ENCODE measurements at places on chromosomes 1 and 21.

- DNase-seq, result no peak
These were observed 237.3 kb downstream of the FOXD2 start for GRCh38 chr1:47675047-47675675.

- no peak for DNase-seq
These were observed 222.0 kb upstream of the PKN2 start for GRCh38 chr1:88462096-88462487.

DNA sequence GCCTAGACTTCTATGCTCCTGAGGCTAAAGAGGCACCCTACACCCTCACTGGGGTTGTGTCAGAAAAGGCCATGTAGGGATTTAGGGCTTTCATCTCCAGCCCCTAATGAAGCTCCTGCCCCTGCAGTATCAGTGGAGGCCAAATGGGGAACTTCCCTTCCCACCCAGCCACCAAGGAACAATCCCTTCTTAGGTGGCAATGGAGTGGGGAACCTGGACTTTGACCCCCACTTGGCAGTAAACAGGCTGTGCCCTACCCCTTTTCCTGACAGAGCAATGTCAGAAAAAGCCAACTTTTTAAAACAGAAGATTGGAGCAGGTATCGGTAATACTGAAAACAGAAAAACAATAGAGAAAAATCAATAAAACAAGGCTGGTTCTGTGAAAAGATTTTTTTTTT lies 35.5 kb upstream of the SLC19A2 start:
- DNase-seq, result no peak

DNA sequence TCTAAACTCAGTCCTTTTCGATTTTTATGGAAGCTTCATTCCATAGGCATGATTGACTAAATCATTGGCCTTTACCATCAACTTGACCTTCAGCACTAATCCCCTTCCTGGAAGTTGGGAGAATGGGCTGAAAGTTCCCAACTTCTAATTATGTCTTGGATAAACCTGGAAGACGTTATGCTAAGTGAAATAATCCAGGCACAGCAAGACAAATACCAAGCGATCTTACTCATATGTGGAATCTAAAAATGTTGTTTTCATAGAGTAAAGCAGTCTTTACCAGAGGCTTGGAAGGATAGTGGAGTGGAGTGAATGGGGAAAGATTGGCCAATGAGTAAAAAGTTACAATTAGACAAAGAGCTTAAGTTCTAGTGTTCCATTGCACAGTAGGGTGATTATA lies 1453.2 kb downstream of the PLA2G4A start:
- DNase-seq, result no peak

GRCh38 chr1:226308166-226308722 lies 720 bp downstream of the LIN9 start:
- DNase-seq, result peak; percentile 44

DNA sequence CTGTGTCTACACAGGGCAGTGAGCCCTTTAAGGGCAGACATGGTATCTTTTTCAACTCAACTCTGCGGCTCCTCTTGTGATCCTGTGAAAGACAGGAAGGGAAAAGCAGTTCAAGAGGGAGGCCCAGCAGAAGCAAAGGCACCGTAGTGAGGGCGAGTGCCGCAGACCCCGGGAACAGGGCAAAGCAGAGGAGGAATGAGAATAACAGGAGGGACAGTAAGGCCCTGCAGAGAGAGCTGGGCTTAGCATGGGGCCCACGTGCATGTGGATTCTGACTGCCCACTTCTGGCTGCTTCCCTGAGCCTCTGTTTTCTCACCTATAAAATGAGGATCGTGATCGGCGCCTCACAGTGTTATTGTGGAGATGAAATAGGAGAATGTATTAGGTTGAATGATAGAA lies 409.3 kb downstream of the PTPRU start:
- DNase-seq, result no peak

DNA sequence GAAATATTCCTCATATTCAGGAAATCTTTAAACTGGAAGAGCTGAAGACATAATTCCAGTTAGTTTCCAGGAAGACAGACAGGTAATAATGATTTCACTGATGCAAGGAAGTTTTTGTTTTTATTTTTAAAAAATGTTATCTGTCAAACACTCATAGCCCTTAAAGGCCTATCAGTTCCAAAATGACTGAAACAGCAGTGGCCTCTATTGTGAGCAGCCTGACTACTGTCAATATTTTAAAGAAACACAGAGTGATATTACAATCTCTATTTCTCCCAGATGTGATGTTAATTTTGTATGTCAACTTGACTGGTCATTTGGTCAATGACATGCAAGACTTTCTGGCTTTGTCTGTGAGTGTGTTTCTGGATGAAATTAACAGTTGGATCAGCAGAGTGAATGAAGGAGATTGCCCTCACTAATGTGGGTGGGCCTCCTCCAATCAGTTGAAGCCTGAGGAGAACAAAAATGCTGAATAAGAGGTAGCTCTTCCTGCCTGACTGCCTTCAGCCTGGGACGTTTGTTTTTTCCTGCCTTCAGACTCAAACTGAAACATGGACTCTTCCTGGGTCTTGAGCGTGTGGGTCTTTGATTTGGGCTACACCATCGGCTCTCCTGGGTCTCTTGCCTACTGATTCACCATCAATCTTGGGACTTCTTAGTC lies 31.3 kb upstream of the SLC30A10 start:
- no peak for DNase-seq

- peak; percentile 90 for DNase-seq
These were observed 20.4 kb downstream of the AGRN start for GRCh38 chr1:1040004-1040991.

- no peak for DNase-seq
These were observed 320.3 kb upstream of the VAMP3 start for GRCh38 chr1:7450838-7451237.

- DNase-seq, result no peak
These were observed 7.9 kb downstream of the CAMK2N1 start for GRCh38 chr1:20478057-20478635.

GRCh38 chr1:60088620-60089155 lies 15.1 kb upstream of the C1orf87 start:
- DNase-seq, result no peak

DNA sequence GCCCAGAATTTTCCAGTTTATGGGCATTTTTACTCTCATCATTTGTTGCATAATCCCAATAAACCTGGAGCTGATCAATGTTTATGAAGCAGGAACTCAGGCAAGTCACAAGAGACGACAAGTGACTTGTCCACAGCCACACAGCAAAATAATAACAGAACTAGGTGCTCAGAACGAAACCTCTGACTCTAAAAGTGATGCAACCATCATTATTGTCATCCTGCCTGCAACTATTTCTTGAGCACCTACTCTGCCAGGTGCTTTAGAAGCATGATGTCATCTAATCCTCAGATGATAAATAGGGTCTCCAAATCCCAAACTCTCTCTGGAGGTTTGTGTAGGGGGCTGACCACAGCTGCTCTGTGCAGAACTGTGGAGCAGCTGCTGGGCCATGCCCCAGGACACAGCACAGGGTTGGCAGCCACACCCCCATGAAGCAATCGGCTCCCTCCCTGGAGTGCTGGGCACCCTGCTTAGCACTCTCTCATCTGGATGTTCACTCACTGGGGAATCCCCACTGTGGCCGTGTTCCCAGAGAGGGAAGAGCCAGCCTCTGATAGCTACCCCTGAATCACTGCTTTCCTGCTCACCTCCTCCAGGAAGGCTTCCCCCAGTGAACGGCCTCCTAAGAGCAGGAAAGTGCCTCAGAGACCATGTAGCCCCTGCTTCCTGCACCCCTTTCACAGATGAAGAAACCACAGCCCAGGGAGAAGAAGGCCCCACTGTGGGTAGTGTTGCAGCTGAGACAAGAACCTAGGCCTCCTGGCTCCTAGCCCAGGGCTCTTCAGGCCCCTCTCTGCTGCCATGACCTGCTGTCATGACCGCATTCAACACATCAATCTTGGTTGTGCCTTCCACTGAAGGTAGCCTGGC lies 2.1 kb downstream of the TTC22 start:
- peak; percentile 90 for DNase-seq
